ENCODE measurements at places on chromosomes 2 and 18. TPM values are rescaled to one million over a fixed set of nuclear protein-coding genes. Genes with fewer than 3 reads are reported as not detected.
A peak's percentile ranks its signal among the peaks of the same experiment; 100 is the strongest.

SAG gene
- not detected for total RNA-seq

TMEM163 gene
- total RNA-seq: 4.7 TPM

LHCGR gene
- 0.94 TPM for total RNA-seq

GRCh38 chr2:221200184-221200839 is 371.8 kb downstream of the EPHA4 start:
- no peak overlapping the region for H3K4me3 ChIP-seq
- H3K36me3 ChIP-seq: no peaks in the 10 kb centered on the region
- H3K27ac ChIP-seq: no peak overlapping the region
- no peaks in the 10 kb centered on the region for H3K27me3 ChIP-seq
- peaks cover 28% of the 10 kb centered on the region for H3K4me1 ChIP-seq
- DNase-seq: peak; percentile 3

CTLA4 gene
- 1.5 TPM for total RNA-seq

GRCh38 chr2:143132355-143132754 is 3.1 kb downstream of the ARHGAP15 start:
- DNase-seq: no peak
- H3K27ac ChIP-seq: no peak overlapping the region
- no peaks in the 10 kb centered on the region for H3K36me3 ChIP-seq
- H3K4me1 ChIP-seq: no peaks in the 10 kb centered on the region
- no peaks in the 10 kb centered on the region for H3K27me3 ChIP-seq
- H3K4me3 ChIP-seq: no peak overlapping the region

CLEC4F gene
- 1.4 TPM for total RNA-seq

DIPK1C gene
- total RNA-seq: not detected

DYNAP gene
- total RNA-seq: not detected

- H3K27ac ChIP-seq: peak overlapping the region; percentile 30
- no peaks in the 10 kb centered on the region for H3K27me3 ChIP-seq
- H3K36me3 ChIP-seq: peaks cover 7% of the 10 kb centered on the region
- no peaks in the 10 kb centered on the region for H3K4me1 ChIP-seq
- H3K4me3 ChIP-seq: no peak overlapping the region
Measured at GRCh38 chr2:231161252-231161839, 36.5 kb upstream of the HTR2B start.

SERPINB3 gene
- not detected for total RNA-seq

RAX gene
- not detected for total RNA-seq

GRCh38 chr18:79559436-79559835 is 120.2 kb upstream of the CTDP1 start:
- no peaks in the 10 kb centered on the region for H3K4me1 ChIP-seq
- H3K27me3 ChIP-seq: no peaks in the 10 kb centered on the region
- no peak for DNase-seq
- no peak overlapping the region for H3K27ac ChIP-seq

GRCh38 chr2:37357530-37357929 is 13.1 kb downstream of the QPCT start:
- no peaks in the 10 kb centered on the region for H3K27me3 ChIP-seq
- no peak overlapping the region for H3K4me3 ChIP-seq
- H3K36me3 ChIP-seq: no peaks in the 10 kb centered on the region
- no peak for DNase-seq
- no peak overlapping the region for H3K27ac ChIP-seq
- no peaks in the 10 kb centered on the region for H3K4me1 ChIP-seq

- no peak overlapping the region for H3K27ac ChIP-seq
- H3K36me3 ChIP-seq: no peaks in the 10 kb centered on the region
- no peak for DNase-seq
- no peak overlapping the region for H3K4me3 ChIP-seq
- H3K27me3 ChIP-seq: no peaks in the 10 kb centered on the region
- no peaks in the 10 kb centered on the region for H3K4me1 ChIP-seq
Measured at GRCh38 chr2:36781907-36782720, 85.6 kb downstream of the VIT start.

DNA sequence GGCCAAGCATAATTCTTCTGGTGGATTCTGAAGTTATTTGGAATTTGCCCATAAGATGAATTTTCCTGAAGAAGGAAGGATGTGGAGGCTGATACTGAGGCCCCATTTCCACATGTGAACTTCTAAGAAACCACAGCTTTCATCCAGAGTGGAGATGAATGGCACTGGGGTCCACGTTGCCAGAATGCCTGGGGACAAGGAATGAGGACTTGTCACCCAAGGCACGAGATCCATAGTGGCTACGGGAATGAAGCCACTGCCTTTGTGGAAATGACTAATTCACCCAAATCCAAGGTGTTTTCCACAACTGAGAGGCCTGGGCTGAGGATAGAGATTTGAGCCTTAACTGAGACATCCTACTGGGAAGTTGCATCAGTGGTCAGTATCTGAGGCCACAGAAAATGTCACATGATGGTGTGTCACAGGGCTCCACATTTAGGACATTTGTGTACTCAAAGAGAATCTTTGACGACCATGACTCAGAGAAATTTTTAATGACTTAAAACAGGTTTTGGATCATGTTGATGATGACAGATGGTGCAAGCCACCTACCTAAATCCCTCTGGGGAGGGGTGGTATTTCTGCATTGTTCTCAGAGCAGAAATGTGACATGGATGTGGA is 286.1 kb downstream of the SOX11 start:
- no peak for DNase-seq
- H3K36me3 ChIP-seq: no peaks in the 10 kb centered on the region
- peaks cover 2% of the 10 kb centered on the region for H3K4me1 ChIP-seq

GRCh38 chr2:100197631-100198153 is 55.3 kb upstream of the AFF3 start:
- H3K27me3 ChIP-seq: no peaks in the 10 kb centered on the region
- peak; percentile 88 for DNase-seq
- no peak overlapping the region for H3K4me3 ChIP-seq
- peak overlapping the region; percentile 81 for H3K27ac ChIP-seq
- H3K4me1 ChIP-seq: peaks cover 35% of the 10 kb centered on the region

GRCh38 chr2:176178038-176178756 is 10.3 kb upstream of the HOXD1 start:
- H3K36me3 ChIP-seq: no peaks in the 10 kb centered on the region
- H3K27ac ChIP-seq: no peak overlapping the region
- DNase-seq: no peak
- peaks cover 42% of the 10 kb centered on the region for H3K27me3 ChIP-seq
- peaks cover 7% of the 10 kb centered on the region for H3K4me1 ChIP-seq

GRCh38 chr2:158189526-158189925 is 87.8 kb downstream of the UPP2 start:
- H3K4me1 ChIP-seq: peaks cover 19% of the 10 kb centered on the region
- no peak for DNase-seq
- no peaks in the 10 kb centered on the region for H3K36me3 ChIP-seq
- no peak overlapping the region for H3K27ac ChIP-seq
- no peaks in the 10 kb centered on the region for H3K27me3 ChIP-seq
- H3K4me3 ChIP-seq: no peak overlapping the region

- H3K36me3 ChIP-seq: no peaks in the 10 kb centered on the region
- H3K27me3 ChIP-seq: no peaks in the 10 kb centered on the region
- no peak overlapping the region for H3K27ac ChIP-seq
- no peak for DNase-seq
- H3K4me3 ChIP-seq: no peak overlapping the region
Measured at GRCh38 chr2:201267278-201268030, 7.1 kb downstream of the CASP8 start.

DNA sequence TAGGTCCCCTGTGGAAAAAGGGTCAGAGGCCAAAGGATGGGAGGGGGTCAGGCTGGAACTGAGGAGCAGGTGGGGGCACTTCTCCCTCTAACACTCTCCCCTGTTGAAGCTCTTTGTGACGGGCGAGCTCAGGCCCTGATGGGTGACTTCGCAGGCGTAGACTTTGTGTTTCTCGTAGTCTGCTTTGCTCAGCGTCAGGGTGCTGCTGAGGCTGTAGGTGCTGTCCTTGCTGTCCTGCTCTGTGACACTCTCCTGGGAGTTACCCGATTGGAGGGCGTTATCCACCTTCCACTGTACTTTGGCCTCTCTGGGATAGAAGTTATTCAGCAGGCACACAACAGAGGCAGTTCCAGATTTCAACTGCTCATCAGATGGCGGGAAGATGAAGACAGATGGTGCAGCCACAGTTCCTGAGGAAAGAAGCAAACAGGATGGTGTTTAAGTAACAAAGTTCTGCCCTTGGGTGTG is 165.8 kb downstream of the RPIA start:
- H3K27me3 ChIP-seq: no peaks in the 10 kb centered on the region
- no peak overlapping the region for H3K27ac ChIP-seq
- no peak overlapping the region for H3K4me3 ChIP-seq
- H3K4me1 ChIP-seq: peaks cover 6% of the 10 kb centered on the region
- no peaks in the 10 kb centered on the region for H3K36me3 ChIP-seq

GRCh38 chr18:22710673-22711191 is 222.4 kb upstream of the RBBP8 start:
- no peak overlapping the region for H3K27ac ChIP-seq
- no peaks in the 10 kb centered on the region for H3K36me3 ChIP-seq
- peaks cover 6% of the 10 kb centered on the region for H3K4me1 ChIP-seq
- peak overlapping the region; percentile 15 for H3K4me3 ChIP-seq
- H3K27me3 ChIP-seq: no peaks in the 10 kb centered on the region
- no peak for DNase-seq

GREB1L gene
- total RNA-seq: 25.0 TPM

SIX2 gene
- total RNA-seq: 3.1 TPM

All from thyroid gland (tissue), 4 donors.